Brain (organoid and tissue), 16 donors: ENCODE measurements at places on chromosomes 2 and 18. TPM values are rescaled to one million over a fixed set of nuclear protein-coding genes. Genes with fewer than 3 reads are reported as not detected.

Gene POTEI
- not detected for polyA plus RNA-seq

Gene EFEMP1
- polyA plus RNA-seq, result 32.1 TPM

Gene GALR1
- 0.10 TPM for polyA plus RNA-seq

Gene DNAH7
- 0.75 TPM for polyA plus RNA-seq

Gene CYS1
- polyA plus RNA-seq, result 1.7 TPM

Gene IRS1
- 2.0 TPM for polyA plus RNA-seq

Gene CCDC74A
- polyA plus RNA-seq, result 32.3 TPM

Gene ZNF516
- polyA plus RNA-seq, result 29.0 TPM

Gene KRTCAP3
- polyA plus RNA-seq, result 14.7 TPM

Gene USP37
- 7.1 TPM for polyA plus RNA-seq

Gene C2orf66
- not detected for polyA plus RNA-seq

Gene SDC1
- polyA plus RNA-seq, result 17.5 TPM

Gene EPB41L3
- polyA plus RNA-seq, result 83.1 TPM

Gene ZSWIM2
- not detected for polyA plus RNA-seq

Gene TUBA3D
- 0.36 TPM for polyA plus RNA-seq

Gene GBX2
- not detected for polyA plus RNA-seq

Gene ARHGAP25
- polyA plus RNA-seq, result 4.9 TPM

Gene MRPL33
- 115 TPM for polyA plus RNA-seq

Gene MYOM1
- polyA plus RNA-seq, result 3.1 TPM

Gene CRYBA2
- 9.1 TPM for polyA plus RNA-seq

Gene CD8B
- 2.2 TPM for polyA plus RNA-seq

Gene RGPD4
- polyA plus RNA-seq, result not detected

Gene CBLN2
- 12.4 TPM for polyA plus RNA-seq

Gene PIGN
- 6.4 TPM for polyA plus RNA-seq

Gene CNGA3
- 10.8 TPM for polyA plus RNA-seq

Gene DPYSL5
- polyA plus RNA-seq, result 309 TPM

Gene UGT1A5
- not detected for polyA plus RNA-seq

Gene HOXD4
- not detected for polyA plus RNA-seq
